ENCODE measurements at places on chromosomes 4 and X.

DNA sequence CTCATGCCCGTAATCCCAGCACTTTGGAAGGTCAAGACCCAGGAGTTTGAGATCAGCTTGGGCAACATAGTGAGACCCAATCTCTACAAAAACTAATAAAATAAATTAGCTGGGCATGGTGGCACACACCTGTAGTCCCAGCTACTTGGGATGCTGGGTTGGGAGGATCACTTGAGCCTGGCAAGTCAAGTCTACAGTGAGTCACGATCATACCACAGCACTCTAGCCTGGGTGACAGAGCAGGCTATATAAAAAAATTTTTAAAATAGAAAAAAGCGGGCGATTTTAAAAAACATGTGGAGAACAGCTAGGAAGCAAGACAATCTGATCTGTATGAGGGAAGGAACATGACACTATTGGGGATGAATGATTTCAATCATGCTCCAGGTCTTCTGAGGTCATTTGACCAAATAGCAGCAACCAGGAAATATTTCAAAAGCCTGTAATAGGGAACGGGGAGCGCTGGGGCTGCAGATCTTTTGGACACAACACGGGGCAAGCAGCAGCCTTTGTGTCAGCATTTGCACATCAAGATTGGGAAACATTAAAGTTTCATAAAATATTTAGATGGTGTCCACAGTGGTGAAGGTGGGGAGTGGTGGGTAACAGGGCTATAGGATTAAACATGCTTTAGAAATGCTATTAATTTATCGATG lies 48.3 kb upstream of the GUCY1A1 start:
- DNase-seq: no peak

- no peak for DNase-seq
Measured at GRCh38 chr4:120062663-120063195, 3.9 kb downstream of the MAD2L1 start.

- DNase-seq: no peak
Measured at GRCh38 chr4:13413729-13414437, 70.3 kb downstream of the RAB28 start.

DNA sequence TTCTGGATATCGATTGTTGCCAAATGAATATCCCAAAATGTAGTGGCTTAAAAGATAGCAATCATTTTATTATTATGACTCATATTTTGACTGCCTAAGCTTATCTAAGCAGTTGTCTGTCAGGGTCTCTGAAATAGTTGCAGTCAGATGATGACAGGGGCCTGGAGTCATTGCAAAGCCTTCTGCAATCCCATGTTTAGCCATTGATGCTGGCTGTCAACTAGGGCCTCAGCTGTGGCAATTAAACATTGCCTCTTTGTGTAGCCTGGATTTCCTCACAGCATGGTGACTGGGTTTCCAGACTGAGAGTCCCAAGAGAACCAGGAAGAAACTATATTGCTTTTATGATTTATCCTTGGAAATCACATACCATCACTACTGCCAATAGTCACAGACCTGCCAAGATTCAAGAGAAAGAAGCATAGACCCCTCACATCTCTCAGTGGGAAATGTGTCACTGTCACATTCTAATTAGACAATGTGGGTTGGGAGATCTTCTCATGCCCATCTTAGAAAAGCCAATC lies 227.3 kb upstream of the NOCT start:
- DNase-seq: no peak

DNA sequence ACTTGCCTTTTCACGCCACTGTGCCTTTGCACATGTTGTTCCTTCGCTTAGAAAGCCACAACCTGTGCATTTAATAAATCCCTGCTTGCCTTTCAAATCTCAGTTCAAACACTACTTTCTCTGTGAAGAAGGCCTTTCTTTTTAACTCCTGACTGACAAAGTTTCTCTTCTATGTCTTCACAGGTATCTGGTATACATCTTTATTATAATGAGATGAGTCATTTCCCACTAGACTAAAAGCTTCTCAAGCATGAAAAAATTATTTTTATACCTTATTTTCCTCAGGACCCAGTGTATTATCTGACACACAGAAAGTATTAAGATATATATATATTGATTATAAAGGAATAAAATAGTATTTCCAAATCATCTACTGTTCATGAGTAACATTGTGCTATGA lies 189.9 kb downstream of the TBCK start:
- no peak for DNase-seq

DNA sequence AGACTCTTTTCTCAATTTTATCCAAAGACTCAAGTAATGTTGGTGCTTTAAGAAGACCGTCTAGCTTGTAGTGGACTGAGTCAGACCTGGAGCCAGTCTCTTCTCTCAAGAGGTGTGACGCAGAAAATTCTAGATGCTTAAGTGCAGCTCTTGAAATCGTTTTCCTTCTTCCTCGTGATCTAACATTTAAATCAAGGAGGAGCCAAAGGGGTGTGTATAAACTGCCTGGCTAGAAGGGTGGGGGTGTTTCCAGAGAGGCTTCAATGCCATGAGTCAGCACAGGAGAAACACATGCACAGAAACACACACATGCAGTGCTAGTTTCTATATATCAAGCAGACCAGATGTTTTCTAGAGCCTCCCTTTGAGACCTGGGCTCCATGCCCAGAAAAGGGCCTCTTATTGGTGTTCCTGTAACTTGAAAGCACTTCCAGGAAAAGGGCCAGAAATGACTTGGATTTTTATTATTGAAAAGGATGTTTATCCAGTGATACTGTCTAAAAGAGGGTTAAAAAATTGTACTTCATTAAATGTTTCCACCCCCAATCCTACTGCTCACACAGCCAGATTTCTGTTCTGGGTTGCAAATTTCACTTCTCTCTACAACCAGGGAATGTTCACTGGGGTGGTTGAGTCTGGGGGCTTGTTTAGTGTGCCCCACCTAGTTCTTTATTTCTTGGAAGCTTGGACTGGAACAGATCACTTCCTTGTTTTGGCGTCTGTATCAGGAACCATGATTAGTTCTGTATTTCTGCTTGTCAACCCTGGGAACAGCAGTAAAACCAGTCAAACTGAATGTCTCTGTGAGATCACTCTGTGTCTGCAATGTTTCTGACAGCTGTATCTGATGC lies at the start of gene CLIC2:
Gene CLIC2 (minus strand): TSS at position 129 of the 851 bp plus-strand sequence. CDS start 187 bp downstream, outside the sequence.
- DNase-seq: peak; percentile 87

- peak; percentile 56 for DNase-seq
Measured at GRCh38 chr4:186192066-186192612, 772 bp downstream of the CYP4V2 start.

- DNase-seq: no peak
Measured at GRCh38 chr4:45100956-45101818, 374.8 kb upstream of the GNPDA2 start.

DNA sequence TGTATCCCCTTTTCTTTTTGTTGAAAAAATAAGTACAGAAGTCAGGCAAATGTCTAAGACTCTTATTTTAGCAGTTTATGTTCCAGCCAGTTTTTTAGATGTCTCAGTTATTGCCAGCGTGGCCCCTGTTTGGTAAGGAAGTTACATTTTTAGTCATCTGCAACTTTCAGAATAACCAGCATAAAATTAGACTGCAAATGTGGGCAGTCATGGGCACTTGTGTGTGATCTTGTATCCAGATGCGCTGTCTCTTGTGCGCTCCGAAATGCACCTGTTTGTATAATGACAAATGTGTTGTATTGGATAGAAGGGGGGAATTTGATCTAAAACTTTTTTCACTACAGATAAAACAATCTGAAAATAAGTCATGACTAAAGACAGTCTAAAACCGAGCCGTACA lies 44.3 kb upstream of the CLCN4 start:
- no peak for DNase-seq

GRCh38 chrX:10591363-10592335 lies 28.7 kb downstream of the MID1 start:
- DNase-seq: no peak

DNA sequence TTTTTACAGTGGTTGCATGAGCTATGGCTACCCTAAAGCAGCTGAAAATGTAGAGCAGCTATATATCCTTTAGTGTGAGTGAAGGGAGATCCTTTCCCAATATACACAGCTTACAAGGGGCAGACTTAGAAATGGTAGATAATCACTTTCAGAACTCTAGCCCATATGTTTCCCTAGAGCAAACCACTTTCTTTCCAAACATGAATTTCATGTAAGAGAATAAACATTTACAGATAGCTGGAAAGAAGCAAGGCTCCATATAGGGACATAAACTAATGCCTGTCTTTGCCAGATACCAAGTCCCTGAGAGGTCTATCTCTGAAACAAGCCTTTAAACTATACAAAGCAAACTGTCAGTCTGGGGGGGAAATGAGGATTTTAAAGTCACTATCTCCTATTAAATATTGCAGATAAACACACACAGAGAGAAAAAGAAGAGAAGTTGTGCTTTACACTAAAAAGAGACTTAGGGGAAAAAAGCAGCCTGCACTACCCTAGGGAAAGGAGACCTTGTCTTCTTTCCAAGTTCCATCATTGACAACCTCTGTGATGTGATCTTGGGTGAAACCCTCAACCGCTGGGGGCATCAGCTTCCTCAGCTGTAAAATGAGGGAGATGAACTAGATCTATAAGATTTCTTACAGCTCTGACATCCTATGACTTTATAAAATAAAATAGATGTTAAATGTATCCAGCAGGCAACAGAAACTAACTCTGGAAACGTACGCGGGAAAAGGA lies 73.6 kb downstream of the TMEM156 start:
- no peak for DNase-seq

- no peak for DNase-seq
Measured at GRCh38 chr4:142365391-142365790, 480.7 kb downstream of the INPP4B start.

DNA sequence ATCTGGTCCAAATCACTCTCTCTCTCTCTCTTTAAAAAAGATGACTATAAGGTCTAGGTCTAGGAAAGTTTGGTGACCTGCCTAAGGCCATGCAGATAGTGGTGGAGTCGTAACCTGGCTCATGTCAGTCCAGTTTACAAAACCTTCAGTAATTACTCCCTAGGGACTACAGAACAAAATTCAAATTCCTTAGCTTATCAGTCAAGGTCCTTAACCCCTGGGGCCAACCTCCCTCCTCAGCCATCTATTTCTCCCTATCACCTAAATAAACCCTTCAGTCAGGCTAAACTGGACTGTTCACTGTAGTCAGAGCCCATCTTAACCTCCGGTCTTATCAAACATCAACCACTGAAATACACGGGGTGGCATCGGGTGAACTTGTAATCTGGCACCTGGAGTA lies 68.9 kb downstream of the MAP3K15 start:
- DNase-seq: no peak

- DNase-seq: peak; percentile 8
Measured at GRCh38 chr4:42750091-42750490, 93.2 kb upstream of the ATP8A1 start.

- no peak for DNase-seq
Measured at GRCh38 chrX:135453381-135453780, 31.6 kb downstream of the SMIM10L2A start.

DNA sequence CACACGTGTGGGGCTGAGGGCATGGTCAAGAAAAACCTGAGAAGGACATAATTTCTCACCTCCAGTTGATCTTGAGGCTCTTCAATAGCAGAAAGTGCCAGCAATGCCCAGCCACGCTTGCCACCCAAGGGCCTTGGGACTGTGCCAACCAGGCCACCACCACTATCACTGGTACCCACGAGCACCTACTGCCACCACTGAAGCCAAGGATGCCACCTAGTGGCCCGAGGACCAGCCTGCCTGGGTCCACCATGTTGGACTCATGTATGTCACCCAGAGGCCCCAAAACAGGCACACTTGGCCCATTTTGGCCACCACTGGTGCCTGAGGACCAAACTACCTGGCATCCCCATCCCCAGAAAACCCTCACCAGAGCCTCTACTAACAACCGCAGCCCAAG lies 191.8 kb downstream of the ADAM29 start:
- DNase-seq: no peak

- DNase-seq: peak; percentile 80
Measured at GRCh38 chrX:103540145-103540544, 20.9 kb upstream of the RAB40A start.

GRCh38 chr4:8837181-8837841 lies 34.3 kb downstream of the HMX1 start:
- no peak for DNase-seq

DNA sequence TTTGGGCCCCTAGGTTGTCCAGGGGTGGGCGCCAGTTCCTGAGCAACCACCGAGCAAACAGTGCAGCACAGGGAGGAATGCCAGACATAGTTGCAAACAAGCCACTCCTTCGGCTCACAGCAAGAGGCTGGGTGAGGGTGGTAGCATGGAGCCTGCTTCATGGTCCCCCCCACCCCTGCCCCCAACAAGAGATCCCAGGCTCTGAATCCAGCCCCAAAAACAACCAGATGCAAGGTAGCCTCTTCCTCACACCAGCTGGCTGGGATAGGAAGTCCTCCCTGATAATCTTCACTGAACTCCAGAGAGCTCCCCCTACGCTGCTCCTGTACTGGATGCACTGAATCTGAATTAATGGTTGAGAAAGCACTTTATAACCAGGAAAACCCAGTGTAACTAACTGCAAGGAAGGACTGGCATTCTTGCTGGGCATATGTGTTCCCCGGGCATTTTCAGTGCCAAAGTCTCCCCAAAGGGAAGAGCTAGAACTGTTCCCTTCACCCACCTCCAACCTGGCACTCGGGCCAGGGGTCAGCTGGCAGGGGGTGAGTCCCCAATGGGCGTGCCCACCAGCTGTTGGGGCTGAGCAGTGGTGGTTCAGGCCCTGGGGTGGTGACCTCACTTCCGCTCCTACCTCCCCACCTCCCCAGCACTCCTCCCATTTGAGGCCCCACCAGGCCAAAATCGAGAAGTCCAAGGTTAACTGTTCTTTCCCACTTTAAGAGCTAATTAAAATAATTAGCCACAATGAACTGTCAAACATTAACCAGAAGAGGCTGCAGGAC lies 1.5 kb downstream of the ELF4 start:
- no peak for DNase-seq

DNA sequence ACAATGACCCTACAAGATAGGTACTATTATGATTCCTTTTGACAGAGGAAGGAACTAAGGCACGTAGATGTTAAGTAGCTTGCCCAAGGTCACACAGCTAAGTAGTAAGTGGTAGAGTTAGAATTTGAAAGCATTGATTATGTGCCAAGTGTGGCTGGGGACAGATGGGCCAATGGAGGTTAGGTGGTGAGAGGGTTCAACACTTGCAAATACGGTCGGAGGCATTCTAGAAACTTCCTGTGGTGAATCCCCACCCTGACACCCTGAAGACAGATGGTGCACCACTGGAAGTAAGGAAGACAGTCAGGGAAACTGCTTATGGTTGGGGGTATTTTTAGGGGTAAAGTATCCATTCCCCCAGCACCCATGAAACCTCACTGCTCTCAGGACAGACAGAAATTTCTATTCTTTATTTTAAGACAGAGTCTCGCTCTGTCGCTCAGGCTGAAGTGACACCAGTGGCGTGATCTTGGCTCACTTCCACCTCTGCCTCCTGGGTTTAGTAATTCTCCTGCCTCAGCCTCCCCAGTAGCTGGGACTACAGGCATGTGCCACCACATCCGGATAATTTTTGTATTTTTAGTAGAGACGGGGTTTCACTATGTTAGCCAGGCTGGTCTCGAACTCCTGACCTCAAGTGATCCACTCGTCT lies 142.5 kb downstream of the RASL11B start:
- DNase-seq: no peak

- no peak for DNase-seq
Measured at GRCh38 chrX:64097891-64098290, 107.6 kb downstream of the AMER1 start.

- no peak for DNase-seq
Measured at GRCh38 chr4:137495578-137495977, 36.7 kb downstream of the PCDH18 start.

Data from fibroblast of pulmonary artery (primary cell).